ENCODE measurements at places on chromosomes 16 and 17.

GRCh38 chr17:63442549-63443035 is 3.5 kb downstream of the CYB561 start:
- DNase-seq, result no peak

DNA sequence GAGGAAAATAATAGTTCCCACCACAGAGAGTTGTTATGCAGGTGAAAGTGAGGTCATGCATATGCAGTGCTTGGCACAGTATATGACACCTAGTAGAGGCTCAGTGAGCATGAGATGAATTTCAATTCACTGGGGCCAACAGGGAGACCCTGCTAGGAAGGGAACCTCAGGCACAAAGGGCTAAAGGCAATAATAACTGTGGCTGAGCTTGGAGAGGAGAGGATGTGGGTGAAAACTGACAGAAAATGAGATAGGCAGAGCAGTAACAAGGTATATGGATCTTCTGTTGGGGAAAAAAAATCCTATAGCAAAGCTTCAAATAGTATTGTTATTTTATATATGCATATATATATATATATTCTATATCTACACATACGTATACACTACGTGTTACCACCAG is 25.0 kb upstream of the GINS3 start:
- no peak for DNase-seq

DNA sequence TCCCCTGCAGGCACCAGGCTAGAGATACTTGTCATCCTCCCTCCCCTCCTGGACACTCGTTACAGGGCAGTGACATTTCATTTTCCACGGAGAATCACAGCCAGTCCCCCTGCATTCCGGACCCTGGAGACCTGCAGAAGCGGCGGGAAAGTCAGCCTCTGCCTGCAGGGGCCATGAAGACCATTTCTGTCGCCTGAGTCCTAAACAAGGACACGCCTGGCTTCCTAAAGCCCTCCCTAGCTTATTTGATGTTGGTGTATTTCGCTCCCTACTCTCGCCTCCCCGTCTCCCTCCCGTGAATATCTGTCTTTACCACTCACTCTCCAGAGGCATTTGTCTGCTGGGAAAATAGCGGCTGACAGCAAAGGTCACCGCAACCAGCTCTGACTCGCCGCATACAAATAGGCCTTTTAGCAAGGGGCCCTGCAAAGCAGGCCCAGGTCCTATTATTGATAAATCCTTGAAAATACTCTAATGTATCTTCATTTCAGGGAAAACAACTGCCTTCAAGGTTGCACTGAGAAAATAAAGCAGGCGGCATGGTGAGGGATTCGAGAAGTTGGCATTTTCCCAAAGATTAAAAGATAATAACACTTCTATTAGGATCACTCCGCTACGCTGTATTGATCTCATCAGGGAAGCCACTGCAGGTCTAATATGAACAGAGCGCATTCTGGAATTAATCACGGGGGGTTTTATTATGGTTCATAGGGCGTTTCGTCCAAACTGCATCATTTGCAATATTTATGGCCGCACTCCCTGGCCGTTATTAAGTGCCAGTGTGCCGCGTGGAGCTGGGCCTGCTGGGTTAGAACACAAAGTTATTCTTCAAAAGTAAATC is 447.1 kb upstream of the CDH5 start:
- no peak for DNase-seq

- DNase-seq, result no peak
These were observed 363.3 kb upstream of the CDH5 start for GRCh38 chr16:66003201-66003600.

DNA sequence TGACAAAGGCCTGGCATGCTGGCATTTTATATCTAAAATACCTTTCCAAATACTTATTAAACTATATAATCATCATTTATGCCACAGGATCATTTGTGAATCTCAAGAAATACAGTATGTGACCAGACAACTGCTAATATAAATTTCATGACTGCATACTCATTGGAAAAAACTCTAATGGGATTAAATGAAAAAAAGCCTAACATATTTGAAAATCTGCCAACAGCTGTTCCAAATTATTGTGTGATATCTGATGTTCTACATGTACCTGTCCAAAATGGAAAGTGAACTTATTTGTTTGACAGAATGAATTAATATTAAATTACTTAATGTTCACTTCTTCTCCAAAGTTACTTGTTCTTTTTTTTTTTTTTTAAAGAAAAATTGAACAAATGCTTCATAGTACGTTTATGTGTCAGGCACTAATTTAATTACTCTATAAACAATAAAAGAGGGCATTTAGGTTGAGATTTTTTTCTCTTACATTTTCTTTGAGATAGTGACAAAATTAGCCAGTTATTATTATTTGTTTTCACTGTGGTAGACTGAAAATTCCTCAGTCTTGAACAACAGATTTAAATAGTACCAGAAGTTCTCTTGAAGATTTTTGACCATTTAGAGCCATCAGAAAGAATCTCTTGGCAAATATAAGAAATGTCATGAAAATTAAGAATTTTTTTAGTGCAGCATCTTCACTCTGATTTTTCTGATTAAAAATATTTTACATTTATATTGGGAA is 114.0 kb downstream of the FTO start:
- DNase-seq, result no peak

- DNase-seq, result no peak
These were observed 113.3 kb downstream of the UTP18 start for GRCh38 chr17:51373489-51374152.

- no peak for DNase-seq
These were observed 253.2 kb downstream of the PRKCA start for GRCh38 chr17:66555605-66556004.

- DNase-seq, result no peak
These were observed 2.1 kb downstream of the ZNF646 start for GRCh38 chr16:31076319-31076718.

DNA sequence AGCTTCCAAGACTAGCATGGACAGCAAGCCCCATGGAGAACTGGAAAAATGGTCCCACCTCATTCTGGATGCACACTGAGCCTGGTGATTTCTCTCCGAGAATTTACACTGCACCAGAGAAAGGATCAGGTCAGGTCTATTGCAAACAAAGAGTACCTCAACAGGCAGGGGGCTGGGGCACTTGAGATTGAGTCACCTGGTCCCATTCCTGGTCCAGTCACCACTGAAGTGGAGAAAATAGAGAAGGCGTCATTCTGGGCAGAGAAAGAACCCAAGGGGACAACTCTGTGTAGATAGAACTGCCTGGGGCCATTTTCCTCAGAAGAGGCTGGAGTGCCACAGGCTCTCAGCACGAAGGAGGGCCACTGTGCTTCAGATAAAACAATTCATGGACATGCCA is 38.4 kb downstream of the CENPV start:
- DNase-seq, result no peak

DNA sequence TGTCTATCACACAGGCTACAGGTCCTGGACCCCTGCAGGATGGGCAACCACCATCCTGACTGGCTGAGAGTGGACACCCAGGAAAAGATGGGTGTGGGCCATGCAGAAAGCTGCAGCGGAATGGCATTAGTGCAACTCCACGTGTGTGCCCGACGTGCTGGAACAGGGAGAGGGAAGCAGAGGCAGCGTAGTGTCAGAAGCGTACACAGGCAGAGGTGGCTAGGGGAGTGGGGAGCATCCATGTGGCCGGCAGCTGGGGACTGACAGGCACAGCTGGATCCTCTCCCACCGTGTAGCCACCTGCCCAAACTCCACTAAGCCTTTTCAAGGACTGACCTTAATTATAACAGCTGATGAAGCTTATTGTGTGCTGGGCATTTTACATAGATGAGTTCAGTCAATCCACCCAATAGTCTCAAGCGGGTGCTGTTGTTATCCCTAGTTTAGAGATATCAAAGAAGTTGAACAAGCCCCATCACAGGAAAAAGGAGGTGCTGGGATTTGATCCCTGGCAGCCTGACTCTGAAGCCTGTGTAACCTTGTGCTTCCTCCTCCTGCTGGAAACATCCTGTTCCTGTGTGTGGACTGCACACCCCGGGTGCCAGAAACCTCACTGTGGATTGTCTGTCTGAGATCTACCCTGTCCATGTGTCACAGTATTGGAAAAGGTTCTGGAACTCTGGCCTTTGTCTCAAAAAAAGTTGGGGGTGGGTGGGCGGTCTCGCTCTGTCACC is 114.0 kb downstream of the PRKCA start:
- DNase-seq, result no peak

DNA sequence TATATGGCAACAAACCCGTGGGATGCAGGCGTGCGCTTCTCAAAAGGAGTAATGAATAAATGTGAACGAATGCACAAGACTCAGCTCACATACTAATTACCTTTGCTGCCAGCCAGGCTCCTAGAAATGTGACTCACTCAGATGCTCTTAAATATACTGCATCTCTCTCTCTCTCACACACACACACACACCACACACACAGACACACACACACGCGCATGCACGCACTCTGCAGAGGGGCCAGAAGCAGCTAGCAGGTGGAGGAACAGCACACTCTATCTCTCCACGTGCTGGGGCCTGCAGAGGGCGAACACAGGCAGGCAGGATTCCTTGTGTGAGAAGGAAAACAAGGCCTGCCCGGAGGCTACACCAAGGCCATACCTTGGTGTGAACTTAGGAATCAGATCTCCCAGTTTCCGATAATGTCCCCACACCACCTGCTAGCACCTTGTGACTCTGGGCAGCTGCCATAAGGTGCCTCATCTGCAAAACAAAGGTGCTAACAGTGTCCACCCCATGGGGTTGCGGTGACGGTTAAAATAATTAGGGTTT is 5.3 kb downstream of the GPRC5B start:
- DNase-seq, result peak; percentile 17

DNA sequence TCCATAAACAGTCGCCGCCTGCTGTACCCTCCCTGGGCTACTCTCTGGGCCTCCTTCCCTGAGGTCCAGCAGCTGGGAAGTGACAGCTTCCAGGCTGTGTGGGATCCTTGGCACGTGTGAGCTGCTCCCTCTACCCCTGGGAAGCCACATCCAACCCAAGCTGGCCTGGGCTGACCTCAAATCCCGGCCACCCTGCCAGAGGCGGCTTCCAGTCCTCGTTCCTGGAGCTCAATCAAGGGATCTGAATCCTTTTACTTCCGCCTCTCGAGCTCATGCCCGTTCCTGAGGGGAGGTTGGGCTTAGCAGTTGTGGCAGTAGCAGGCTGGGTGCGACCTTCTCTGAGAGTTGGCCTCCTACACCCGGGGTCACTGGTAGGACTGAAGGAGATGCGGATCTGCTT is 82.5 kb downstream of the NETO2 start:
- DNase-seq, result no peak

- peak; percentile 52 for DNase-seq
These were observed 611 bp upstream of the ANKRD40 start for GRCh38 chr17:50708050-50709000.

DNA sequence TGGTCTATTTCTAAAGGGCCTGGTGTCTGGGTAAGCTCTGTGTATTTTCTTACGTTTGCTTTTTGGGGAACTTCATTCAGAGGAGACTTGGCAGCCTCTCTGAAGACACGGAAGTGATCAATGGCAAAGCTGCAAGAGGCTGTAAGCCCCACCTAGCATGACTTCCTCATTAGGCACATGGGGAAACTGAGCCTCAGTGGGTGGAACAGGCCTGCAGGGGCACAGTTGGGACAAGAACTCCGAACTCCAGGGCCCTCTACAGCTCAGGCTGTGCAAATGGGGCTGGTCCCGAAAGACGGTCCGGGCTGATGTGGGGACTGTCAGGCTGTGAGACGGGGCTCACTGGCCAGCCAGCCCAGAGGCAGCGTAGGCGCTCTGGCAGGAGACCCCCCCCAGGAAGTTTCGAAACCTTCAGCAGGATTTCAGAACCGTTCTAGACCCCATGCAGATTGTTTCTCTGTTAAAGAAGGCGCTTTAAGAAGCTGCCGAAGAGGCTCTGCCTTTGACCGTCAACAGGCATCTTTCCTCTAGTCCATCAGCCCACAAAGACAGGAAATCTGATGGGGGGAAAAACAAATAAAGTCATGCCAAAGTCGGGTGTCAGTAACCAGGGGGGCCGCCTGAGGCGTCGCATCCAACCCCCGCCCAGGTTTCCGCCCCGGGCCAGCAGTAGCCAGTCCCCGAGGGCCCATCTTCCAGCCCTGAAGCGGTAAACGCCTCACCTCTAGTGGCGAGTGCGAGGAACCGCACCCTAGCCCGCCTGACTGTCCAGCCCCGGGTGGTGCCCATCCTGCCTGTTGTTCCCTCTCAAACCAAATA is 79.8 kb upstream of the TBC1D3K start:
- peak; percentile 49 for DNase-seq

GRCh38 chr17:50056217-50056960 is 479 bp downstream of the ITGA3 start:
- DNase-seq, result peak; percentile 88

GRCh38 chr17:62781831-62782251 is 26.3 kb downstream of the MARCHF10 start:
- no peak for DNase-seq

GRCh38 chr16:89863741-89864526 is 9.5 kb upstream of the TCF25 start:
- peak; percentile 24 for DNase-seq

DNA sequence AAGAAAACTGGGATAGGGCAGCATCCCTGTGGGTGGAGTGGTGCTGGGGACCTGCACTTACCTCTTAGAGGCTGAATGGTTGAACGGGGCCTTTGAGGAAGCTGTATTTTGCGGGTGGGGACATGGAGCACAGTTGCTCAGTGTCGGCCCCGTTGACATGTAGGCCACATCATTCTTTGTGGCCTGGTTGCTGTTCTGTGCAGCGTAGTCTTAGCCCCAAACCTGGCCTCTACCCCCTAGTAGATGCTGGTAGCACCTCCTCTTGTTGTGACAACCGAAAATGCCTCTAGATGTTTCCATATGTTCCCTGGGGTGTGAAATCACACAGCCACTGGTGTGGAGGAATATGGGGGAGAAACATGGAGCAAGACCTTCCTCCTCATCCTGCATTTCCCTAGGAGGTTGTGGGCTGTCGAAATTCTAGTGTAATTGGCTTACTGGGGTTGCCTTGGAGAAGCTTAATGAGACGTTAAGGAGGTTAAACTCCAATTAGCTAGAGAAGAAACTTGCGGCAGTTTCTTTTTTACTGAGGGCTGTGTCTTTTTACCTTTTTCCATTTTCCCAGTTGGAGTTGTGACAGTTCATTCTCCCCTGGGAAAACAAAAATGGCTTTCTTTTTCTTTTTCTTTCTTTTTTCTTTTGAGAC is 9.4 kb downstream of the ABCC1 start:
- peak; percentile 24 for DNase-seq

- no peak for DNase-seq
These were observed 11.1 kb upstream of the PIK3R5 start for GRCh38 chr17:8976638-8977037.

GRCh38 chr17:18270046-18270931 is 9.8 kb downstream of the MIEF2 start:
- DNase-seq, result no peak

- no peak for DNase-seq
These were observed 1.1 kb downstream of the IRX6 start for GRCh38 chr16:55325080-55325447.

DNA sequence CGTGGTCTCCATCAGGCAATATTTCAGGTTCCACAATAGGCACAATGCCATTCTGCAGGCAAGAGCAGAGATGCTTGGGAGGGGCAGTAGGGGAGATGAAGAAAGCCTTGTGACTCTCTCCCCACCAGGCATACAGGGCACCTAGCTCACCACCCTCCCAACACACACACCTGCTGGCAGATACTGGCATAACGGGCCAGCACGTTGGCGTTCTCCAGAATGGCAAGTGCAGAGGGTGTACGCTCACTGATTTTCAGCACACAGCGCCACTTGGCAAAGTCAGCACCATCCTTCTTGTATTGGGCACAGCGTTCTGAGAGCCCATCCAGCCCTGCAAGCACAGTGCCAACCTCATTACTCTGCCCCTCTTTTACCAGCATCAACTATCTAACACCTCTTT is 2.2 kb downstream of the ALDOC start:
- no peak for DNase-seq

- no peak for DNase-seq
These were observed 116.0 kb downstream of the MAP2K4 start for GRCh38 chr17:12136646-12137045.

GRCh38 chr17:58172369-58173071 is 5.7 kb downstream of the OR4D2 start:
- peak; percentile 31 for DNase-seq
